ENCODE measurements at places on chromosomes 3 and 15. TPM values are rescaled to one million over a fixed set of nuclear protein-coding genes. Genes with fewer than 3 reads are reported as not detected.

DNA sequence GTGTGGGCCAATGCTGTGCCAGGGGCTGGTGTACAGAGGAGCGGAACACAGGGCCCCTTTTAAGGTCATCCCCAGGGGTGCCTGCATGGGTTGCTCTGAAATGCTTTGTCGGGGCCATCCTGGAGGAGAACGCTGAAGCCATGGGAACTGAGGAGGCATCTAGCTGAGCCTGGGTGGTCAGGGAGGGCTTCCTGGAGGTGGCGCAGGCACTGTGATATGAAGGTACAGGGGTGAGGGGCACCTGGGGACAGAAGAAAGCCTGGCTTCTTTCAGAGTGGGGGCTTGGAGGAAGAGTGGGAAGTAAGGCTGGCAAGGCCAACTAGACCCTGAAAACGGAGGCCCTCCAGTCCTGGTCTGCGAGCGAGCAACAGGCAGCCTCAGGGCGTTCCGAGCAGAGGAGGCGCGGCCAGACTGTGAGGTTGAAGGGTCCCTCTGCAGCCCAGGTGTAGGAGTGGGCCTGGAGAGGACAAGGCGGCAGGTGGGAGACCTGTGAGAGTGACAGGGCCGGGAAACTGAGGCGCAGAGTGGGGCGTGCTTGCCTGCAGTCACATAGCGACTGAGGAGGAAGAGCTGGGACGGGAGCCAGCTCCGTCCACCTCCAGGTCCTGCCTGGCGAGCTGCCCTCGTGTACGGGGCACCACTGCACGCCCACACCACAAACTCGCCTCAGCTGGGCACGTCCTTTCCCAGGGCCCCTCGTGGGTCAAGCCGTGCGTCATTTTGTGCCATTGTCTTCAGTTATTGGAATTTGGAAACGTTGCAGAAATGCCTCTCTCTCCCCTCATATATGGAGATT, 4.1 kb downstream of the FBLN2 start:
- H3K27ac ChIP-seq = no peak overlapping the region
- DNase-seq = peak; percentile 38
- H3K36me3 ChIP-seq = no peaks in the 10 kb centered on the region
- H3K4me3 ChIP-seq = no peak overlapping the region

DNA sequence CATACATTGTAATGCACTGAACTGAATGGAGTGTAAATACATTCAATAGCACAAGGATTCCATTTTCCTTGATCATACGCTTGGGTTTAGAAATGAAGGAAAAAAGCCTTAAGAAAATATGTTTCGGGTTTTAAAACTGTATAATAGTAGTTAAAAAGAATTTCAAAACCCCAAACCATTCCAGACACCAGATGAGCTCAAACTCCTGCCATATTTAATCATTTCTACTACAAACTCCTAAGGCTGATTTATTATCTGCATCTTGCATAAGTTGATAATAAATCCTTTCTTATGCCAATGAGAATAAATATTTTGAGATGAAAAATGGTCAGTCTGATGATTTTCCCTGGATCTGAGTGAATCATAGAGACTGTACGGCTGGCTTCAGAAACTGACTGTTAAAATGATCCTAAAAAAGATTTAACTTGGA, 51.0 kb downstream of the NR1D2 start:
- H3K36me3 ChIP-seq = no peaks in the 10 kb centered on the region
- H3K27me3 ChIP-seq = no peaks in the 10 kb centered on the region
- H3K27ac ChIP-seq = no peak overlapping the region
- DNase-seq = no peak

DNA sequence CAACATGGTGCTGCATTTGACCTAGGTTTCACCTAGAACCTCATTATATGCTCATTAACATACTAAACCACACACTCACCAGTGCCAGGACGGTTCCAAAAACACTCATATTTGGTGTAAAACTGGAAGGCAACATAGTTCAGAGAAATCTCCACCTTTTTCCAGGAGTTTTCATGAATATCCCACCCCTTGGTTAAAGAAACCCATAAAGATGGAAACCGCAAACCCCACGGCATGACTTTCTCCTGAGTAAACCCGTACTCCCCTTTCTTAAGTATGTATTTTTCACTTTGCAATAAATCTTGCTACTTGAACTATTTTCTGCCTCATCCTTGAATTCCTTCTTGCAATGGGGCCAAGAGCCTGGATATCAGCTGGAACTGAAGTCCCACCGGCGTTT, 379.3 kb downstream of the MAGI1 start:
- no peaks in the 10 kb centered on the region for H3K36me3 ChIP-seq
- H3K27me3 ChIP-seq = no peaks in the 10 kb centered on the region
- no peak for DNase-seq
- no peak overlapping the region for H3K4me3 ChIP-seq
- H3K27ac ChIP-seq = no peak overlapping the region

The SEMA7A gene
- polyA plus RNA-seq = 1.1 TPM

DNA sequence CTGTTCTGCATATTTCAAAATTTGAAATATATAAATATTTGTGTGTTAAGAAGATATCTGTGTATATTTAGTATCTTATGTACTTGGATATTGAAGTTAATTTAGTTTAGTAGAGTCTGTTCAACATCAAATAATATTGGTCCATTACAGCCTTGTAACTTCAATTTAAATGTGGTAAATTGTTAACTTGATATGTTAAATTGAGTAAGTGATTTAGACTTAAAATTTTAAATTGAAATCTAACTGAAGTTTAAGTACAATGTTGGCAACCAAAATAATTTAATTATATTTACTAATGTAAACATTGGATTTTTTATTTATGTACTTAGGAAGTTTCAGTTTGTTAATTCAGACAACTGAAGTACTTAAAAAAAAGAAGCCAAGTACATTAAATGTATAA, 343.9 kb upstream of the DNAJC19 start:
- no peak for DNase-seq
- H3K36me3 ChIP-seq = no peaks in the 10 kb centered on the region
- H3K27ac ChIP-seq = no peak overlapping the region
- no peaks in the 10 kb centered on the region for H3K27me3 ChIP-seq
- H3K4me3 ChIP-seq = no peak overlapping the region

DNA sequence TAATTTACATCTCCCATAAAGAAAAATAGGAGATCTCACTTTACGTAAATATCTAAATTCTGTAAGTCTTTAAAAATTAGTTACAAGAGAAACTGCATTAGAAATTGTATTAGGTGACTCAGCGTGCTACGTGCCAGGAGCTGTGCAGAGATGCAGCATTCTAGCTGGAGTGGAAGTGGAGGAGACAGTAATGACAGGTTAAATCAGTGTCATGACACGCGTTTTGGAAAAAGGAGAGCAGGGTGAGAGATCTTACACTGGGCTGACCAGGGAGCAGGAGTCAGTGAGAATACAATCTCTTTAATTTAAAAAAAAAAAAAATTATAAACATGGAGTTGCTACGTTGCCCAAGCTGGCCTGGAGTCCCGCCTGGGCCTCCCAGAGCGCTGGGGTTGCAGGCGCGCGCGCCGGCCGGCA, 635 bp downstream of the TUBGCP5 start:
- H3K4me1 ChIP-seq = peaks cover 19% of the 10 kb centered on the region
- no peaks in the 10 kb centered on the region for H3K36me3 ChIP-seq
- peak overlapping the region; percentile 66 for H3K27ac ChIP-seq
- DNase-seq = no peak
- no peaks in the 10 kb centered on the region for H3K27me3 ChIP-seq

DNA sequence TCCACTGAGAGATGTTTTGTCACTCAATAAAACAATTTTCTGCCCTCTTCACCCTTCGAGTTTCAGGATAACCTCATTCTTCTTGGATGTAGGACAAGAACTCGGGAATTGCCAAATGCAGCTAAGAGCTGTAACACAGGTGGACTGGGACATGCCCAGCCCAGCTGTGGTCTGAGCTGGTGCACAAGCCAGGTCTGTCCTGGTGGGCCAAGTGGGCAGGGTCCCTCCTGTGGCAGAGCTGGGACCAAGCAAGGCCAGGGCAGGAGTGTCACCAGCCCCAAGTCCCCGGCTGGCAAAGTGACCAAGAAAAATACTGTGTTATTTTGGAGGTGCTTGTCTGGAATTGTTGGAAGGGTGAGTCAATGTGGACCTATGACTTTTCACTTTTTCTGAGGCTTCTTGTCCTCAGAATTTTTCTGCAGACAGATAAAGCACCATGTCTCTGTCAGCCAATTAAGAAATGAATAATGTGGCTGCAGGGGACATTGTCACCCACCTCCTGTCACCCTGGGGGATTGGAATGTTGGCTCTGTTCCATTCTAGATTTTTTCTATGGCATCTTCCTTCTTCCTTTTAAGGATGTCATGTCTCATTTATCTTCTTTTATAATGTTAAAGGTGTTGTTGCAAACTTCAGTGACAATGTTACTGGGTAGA, 645.2 kb upstream of the EPHA6 start:
- no peak overlapping the region for H3K27ac ChIP-seq
- H3K4me3 ChIP-seq = no peak overlapping the region
- H3K4me1 ChIP-seq = no peaks in the 10 kb centered on the region
- DNase-seq = no peak
- H3K27me3 ChIP-seq = no peaks in the 10 kb centered on the region

GRCh38 chr3:130488288-130488687, 28.7 kb upstream of the COL6A6 start:
- H3K27ac ChIP-seq = no peak overlapping the region
- no peak for DNase-seq
- H3K27me3 ChIP-seq = no peaks in the 10 kb centered on the region
- H3K4me3 ChIP-seq = no peak overlapping the region

GRCh38 chr3:32952369-32953077, 1.1 kb downstream of the CCR4 start:
- DNase-seq = no peak
- no peak overlapping the region for H3K4me3 ChIP-seq

GRCh38 chr3:151412989-151413388, 28.4 kb upstream of the P2RY12 start:
- no peak overlapping the region for H3K4me3 ChIP-seq
- no peaks in the 10 kb centered on the region for H3K36me3 ChIP-seq
- no peaks in the 10 kb centered on the region for H3K27me3 ChIP-seq

The EAF2 gene
- polyA plus RNA-seq = 4.7 TPM

- H3K4me3 ChIP-seq = peak overlapping the region; percentile 23
- peaks cover 48% of the 10 kb centered on the region for H3K27me3 ChIP-seq
- H3K36me3 ChIP-seq = no peaks in the 10 kb centered on the region
- DNase-seq = no peak
- no peak overlapping the region for H3K27ac ChIP-seq
These were observed 2.2 kb downstream of the FOXB1 start for GRCh38 chr15:60006203-60006862.

The SOX14 gene
- polyA plus RNA-seq = not detected

DNA sequence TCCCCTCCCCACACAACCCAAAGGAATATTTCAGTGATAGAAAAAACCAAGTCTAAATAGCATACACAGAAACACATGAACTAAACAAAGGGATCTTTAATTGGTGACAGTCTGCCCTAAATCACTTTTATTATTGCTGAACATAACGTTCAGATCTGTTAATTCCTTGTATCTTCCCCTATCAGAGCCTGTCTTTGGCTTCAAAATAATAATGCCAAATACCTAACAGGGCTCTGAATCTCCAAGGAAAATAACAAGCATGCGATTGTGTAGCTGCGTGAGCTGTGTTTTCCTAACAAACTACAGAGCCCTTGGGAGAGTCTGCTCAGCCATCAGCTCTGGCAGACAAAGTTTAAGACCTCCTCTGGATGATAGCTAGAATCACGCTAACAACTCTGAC, 1010.1 kb downstream of the ROBO1 start:
- no peak overlapping the region for H3K4me3 ChIP-seq
- H3K27me3 ChIP-seq = no peaks in the 10 kb centered on the region
- no peak overlapping the region for H3K27ac ChIP-seq
- DNase-seq = no peak
- H3K36me3 ChIP-seq = no peaks in the 10 kb centered on the region

DNA sequence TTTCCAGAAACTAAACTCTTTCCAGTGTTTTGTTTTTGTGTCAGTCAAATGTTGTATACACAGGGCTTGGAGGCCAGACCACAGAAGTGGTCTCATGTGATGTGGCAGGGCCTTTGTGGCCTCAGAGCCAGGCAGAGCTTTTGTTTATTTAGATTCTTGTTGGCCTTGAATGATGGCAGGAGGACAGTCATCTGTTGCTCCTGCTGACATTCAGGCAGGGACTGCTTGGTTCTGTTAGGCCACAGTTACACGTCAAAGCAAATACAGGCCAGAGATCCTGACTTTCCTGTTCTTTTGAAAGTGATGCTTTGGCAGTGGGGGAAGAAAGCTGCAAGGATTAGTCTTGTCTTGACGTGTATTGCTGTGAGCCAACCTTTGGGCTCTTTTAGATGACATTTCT, 325.1 kb downstream of the CACNA2D3 start:
- H3K27ac ChIP-seq = no peak overlapping the region
- no peaks in the 10 kb centered on the region for H3K36me3 ChIP-seq
- no peaks in the 10 kb centered on the region for H3K27me3 ChIP-seq
- H3K4me3 ChIP-seq = no peak overlapping the region

DNA sequence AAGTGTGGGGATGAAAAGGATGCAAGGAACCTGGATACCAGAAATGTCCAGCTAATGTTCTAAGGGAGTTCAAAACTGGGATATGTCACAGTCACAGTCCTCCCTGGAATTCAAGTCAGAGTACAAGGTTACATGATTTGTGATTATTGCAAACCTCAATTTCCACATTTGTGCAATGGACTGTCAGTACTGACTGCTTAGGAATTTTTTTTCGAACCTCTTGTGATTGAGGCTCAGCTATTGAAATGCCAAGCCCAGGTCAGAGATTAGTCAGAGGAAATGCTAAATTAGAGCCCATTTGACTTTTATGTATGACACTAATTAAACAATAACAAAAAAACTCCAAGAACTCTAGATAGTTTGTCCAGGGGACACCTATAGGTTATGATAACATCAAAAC, 210.2 kb downstream of the THSD4 start:
- H3K36me3 ChIP-seq = no peaks in the 10 kb centered on the region
- no peaks in the 10 kb centered on the region for H3K4me1 ChIP-seq
- no peak overlapping the region for H3K4me3 ChIP-seq
- H3K27ac ChIP-seq = no peak overlapping the region
- no peaks in the 10 kb centered on the region for H3K27me3 ChIP-seq

- DNase-seq = peak; percentile 49
- H3K4me3 ChIP-seq = no peak overlapping the region
- no peaks in the 10 kb centered on the region for H3K4me1 ChIP-seq
- no peak overlapping the region for H3K27ac ChIP-seq
These were observed 24.3 kb downstream of the NXPE3 start for GRCh38 chr3:101803173-101803782.

- no peaks in the 10 kb centered on the region for H3K27me3 ChIP-seq
- H3K4me1 ChIP-seq = no peaks in the 10 kb centered on the region
- no peak overlapping the region for H3K27ac ChIP-seq
- H3K4me3 ChIP-seq = no peak overlapping the region
- no peak for DNase-seq
These were observed 105.5 kb downstream of the NLGN1 start for GRCh38 chr3:173502983-173503568.

All from pancreas (tissue), 10 donors.